Activated T-helper 2 cell treated with anti-CD3 and anti-CD28 coated beads, Interferon-gamma antibody, Interleukin-2, Interleukin-4, amounts not matched to agents 10 μg/mL and 5 μg/mL and 100 μg/mL, durations not matched to agents 14 hours and 24 hours and 36 hours (primary cell): ENCODE measurements at places on chromosomes 2 and 18.

- DNase-seq, result no peak
- H3K4me3 ChIP-seq, result no peak overlapping the region
- no peak overlapping the region for H3K27ac ChIP-seq
- H3K4me1 ChIP-seq, result no peaks in the 10 kb centered on the region
- H3K27me3 ChIP-seq, result no peaks in the 10 kb centered on the region
- no peaks in the 10 kb centered on the region for H3K36me3 ChIP-seq
These were observed 62.5 kb downstream of the CDH2 start for GRCh38 chr18:28114472-28114871.

DNA sequence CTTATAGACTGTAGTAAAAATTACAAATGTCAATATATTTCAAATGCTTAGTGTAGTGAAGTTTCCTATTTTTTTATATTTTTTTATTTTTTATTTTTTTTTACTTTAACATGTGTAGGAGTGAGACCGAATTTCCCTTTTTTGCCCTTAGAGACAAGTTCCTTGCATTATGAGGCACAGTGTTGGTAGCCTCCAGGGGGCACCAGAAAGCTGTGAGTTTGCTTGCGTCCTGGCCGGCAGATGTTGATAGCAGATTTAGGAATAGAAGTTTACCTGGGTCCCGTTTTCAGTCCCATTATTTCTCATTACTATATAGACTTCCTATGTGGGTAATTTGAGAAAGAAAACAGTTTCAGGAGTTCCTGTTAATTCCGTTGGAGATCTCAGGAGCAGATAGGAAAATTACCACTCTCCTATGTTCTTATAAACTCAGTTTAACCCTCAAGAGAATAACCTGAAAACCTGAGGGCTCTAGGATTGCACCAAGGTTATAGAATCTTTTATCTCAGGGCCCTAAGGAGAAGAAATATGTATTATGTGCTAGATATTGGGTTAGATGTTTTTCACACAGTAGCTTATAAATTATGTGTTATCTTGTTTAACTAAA lies 157.5 kb upstream of the SESTD1 start:
- H3K36me3 ChIP-seq, result no peaks in the 10 kb centered on the region
- H3K4me1 ChIP-seq, result no peaks in the 10 kb centered on the region
- H3K27me3 ChIP-seq, result peaks cover 29% of the 10 kb centered on the region

DNA sequence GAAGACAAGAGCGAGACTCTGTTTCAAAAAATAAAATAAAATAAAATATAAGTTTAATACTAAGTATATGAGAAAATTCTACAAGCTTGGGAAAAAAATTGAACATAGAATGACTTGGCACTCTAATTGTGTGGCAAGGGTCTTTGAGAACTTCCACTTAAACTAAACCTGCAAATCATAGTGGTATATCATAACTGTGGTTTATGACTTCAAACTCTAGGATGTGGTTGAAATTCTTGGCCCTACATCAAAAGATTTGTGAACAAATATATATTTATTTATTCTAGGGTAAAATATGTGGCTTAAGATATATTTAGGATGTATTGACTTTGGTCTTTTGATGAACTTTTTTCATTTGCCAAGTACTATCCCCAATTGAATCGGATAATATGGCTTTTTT lies 3.1 kb upstream of the FAM171B start:
- no peaks in the 10 kb centered on the region for H3K36me3 ChIP-seq
- peaks cover 7% of the 10 kb centered on the region for H3K4me1 ChIP-seq
- H3K27me3 ChIP-seq, result peaks cover 30% of the 10 kb centered on the region
- H3K27ac ChIP-seq, result no peak overlapping the region

GRCh38 chr18:56709463-56709862 lies 58.3 kb downstream of the WDR7 start:
- H3K36me3 ChIP-seq, result peaks cover 11% of the 10 kb centered on the region
- no peaks in the 10 kb centered on the region for H3K27me3 ChIP-seq
- peaks cover 18% of the 10 kb centered on the region for H3K4me1 ChIP-seq
- H3K27ac ChIP-seq, result no peak overlapping the region
- DNase-seq, result peak; percentile 41
- H3K4me3 ChIP-seq, result no peak overlapping the region

- H3K4me3 ChIP-seq, result no peak overlapping the region
- DNase-seq, result no peak
- H3K36me3 ChIP-seq, result no peaks in the 10 kb centered on the region
- H3K27me3 ChIP-seq, result no peaks in the 10 kb centered on the region
- H3K27ac ChIP-seq, result no peak overlapping the region
These were observed 259.3 kb downstream of the ZNF407 start for GRCh38 chr18:74856928-74857327.

GRCh38 chr18:58828399-58829121 lies 36.1 kb upstream of the ZNF532 start:
- H3K27me3 ChIP-seq, result peaks cover 16% of the 10 kb centered on the region
- no peak overlapping the region for H3K4me3 ChIP-seq
- no peak for DNase-seq
- no peak overlapping the region for H3K27ac ChIP-seq

DNA sequence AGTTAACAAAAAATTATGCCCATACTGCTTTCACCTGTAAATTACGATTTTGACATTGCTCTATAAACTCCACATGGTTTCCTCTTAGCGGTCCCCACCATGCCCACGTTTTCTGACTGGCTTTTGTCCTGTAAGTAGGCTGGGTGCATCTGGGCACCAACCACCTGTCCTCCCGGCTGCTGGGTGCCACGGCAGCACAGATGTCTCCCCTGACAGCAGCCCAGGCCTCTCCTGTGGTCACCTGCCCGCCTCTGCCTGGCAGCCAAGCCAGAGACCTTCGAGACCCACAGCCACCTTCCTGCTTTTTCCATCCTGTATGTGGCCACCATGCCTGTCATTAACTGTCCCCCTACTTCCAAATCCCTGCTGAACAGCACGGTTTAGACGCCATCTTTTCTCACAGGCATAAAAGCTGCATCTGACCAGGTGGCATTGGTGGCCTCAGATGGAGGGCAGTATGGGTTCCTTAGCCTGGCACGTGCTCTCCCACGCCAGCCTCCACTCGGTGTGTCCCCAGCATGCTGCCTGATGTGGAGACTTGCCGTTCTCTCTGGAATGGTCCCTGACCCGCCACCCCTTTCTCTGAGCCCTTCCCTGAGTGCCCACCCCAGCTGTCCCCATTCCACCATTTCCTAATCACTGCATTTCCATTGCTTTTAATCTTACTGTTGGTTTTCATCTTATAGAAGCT lies 18.9 kb downstream of the SNORC start:
- H3K27ac ChIP-seq, result no peak overlapping the region
- H3K36me3 ChIP-seq, result no peaks in the 10 kb centered on the region
- no peak for DNase-seq
- H3K4me1 ChIP-seq, result peaks cover 5% of the 10 kb centered on the region
- H3K4me3 ChIP-seq, result no peak overlapping the region
